ENCODE measurements at places on chromosomes 6 and 20.

DNA sequence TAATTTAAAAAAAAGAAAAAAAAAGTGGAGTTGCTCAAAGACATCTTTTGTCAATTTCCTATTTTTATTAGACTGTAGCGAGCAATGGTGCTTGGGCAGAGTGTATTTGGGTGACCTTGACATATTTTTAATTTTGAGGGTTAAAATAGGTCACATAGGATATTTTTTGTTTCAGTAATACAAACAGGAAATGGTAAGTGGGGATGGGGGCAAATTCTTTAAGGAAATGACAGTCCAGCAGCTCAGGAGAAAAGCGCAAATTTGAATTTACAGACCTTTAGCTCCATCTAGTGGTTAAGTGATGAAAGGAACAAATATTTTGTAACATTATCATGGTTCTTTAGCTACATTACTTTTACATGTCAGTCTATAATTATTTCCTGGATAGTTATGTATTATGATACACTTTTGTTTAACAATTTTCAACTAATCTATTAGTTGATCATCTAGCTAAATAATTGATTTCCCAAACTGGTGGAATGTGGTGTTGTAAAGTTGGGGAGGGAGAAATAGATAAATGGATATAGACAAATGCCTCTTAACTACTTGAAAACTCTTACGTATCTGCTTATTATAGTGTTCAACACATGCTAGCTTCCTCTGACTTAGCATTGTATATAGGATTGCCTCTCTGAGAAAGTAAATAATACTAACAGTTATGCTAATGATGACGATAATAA, 10.0 kb downstream of the CITED2 start:
- DNase-seq: no peak

DNA sequence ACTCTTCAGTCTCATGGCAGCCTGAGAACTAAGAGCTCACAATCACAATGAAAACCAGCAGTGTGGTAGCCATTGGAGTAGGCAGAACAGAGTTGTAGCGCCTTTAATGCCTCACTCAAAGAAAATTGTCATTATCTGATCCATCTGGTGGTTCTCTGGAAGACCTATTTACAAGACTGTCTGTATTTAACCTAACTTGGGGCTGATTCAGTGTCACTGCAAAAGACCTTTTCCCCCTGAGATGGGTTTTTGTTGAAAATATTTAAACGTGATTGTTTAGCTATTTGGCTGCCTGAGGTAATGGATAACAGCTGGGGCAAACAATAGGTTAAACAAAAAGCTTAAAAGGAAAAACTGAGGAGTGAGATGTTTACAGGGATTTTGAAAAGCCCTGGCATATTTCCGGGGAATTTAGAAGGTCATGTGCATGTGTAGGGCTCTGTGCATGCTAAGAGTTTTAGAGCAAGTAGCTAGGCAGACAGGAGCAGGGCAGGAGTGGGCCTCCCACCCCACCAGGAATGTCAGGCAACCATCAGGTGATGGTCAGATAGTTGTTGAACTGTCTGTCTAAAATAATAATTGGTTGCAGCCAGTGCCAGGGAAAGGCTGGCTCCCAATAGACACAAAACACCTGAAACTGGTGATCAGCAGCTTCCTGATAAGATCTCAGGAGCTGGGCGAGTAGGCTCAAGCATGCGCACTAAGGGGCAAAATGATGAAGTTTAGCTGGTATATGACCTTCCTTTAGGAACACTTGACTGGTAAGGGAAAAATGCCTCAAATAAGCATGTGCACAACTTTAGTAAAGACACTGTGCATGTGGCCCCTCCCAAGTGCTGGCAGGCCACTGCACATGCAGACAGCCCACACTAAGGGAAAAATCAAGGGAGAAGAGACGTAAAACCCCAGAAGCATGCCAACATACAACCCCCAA, 70.8 kb upstream of the AKIRIN2 start:
- no peak for DNase-seq

GRCh38 chr20:6704132-6704861, 63.2 kb upstream of the BMP2 start:
- DNase-seq: no peak

- DNase-seq: no peak
These were observed 96.3 kb upstream of the QKI start for GRCh38 chr6:163318071-163318786.

DNA sequence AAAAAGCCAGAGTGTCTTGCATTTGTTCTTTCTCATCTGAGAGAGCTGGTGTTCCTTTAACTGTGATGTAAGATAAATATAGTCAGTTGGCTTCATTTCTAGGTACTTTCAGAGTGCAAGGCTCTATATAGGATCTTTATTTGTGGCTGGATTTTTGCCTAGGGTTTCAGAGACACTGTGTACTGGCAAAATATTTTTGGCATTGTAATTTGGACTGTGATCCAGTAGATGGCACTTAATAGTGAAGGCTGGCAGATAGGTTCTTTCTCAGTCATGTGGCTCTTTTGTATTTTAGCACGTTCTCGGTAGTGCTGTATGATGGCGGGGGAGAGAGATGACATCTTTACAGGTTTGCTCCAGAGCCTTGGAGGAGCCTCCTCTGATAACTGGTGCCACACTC, 26.8 kb upstream of the SLC35B3 start:
- DNase-seq: no peak

DNA sequence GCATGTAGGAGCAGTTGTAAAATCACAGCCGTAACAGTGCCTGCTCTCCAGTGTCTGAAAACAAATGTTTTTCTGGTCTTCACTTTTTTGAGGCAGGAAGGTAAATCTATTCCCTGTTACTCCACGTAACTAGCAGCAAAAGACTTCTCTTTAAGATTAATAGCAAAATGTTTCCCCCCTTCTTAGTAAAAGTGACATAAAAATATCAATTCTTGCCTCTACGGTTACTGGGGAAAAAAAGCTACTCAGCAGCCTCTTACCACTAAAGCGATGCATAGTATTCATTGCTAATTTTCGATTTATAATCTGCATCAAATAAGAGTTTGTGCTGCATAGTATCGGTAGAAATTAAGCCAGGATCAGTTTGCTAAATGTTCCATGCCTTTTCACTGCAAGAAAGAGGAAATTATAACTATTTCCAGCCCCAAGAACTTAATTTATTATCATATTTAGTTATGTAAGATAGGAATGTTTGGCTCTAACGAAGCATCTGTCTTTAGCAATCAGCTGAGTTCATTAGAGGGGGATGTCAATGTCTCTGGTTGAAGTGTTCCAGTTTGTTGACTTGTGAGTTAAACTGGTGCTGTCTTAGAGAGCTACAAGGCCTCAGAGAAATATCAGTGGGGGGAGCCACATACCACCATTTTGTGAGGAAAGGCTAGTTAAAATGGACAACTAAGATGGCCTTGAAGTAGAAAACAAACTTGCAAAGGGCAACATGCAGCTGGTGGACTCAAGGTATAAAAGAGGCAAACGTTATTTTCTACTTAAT, 617 bp upstream of the TSPYL1 start:
- no peak for DNase-seq

- DNase-seq: no peak
These were observed 93.5 kb downstream of the ESR1 start for GRCh38 chr6:151901009-151901411.

DNA sequence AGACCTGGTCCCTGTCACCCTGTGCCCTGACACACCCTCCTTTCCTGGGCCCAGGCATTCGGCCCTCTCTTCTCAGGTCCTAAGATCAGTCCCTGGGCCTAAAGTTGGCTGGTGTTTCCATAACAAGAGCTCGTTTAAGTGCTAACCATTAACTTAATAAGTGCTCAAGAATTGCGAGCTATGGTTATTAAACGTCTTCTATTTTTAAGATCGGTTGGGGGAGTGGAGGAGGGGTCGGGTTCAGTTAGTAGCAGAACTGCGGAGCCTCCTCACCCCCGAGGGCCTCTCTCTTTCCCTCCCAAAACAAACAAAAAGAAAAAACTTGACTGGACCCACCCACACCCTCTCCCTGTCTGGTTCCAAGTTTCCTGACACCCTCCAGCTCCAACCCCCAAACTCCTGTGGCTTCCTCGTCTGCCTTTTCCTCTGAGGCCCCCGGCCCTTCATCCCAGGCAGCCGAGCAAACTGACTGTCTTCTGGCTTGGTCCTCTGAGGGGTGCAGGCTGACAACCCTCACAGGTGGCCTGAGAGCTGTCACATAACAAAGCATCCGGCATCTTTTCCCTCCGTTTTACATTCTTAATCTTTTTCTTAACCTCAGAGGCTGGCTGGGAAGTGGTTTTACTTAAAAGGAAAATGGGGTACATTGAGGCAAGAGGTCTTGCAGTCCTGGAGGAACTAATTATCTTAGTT, 2.0 kb downstream of the STK35 start:
- DNase-seq: no peak

- no peak for DNase-seq
These were observed 4.3 kb downstream of the CRIP3 start for GRCh38 chr6:43304361-43304760.

DNA sequence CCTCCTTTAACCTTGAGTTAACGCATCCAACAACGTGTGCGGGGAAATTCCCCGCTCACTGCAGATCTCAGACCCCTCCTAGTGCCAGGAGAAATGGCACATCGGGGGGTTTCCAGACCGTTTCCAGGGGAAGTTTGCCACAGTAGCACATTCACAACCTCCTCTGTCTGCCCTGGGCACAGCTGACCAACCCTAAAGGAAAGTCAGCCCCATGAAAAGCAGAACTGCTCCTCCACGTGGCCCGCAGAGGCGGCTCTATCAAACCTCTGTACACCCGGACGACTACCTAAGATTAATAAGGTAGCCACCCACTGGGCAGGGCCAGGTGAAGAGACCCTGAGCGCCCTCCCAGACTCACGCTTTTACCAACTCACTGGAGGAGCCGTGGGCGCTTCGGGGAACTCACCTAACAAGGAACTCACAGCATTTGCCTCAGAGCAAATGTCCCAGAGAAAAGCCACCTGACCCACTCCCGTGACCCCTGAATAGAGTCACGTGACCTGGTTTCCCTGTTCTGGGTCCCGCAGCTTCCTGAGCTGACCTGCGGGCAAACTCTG, 93.1 kb downstream of the PRND start:
- DNase-seq: no peak

DNA sequence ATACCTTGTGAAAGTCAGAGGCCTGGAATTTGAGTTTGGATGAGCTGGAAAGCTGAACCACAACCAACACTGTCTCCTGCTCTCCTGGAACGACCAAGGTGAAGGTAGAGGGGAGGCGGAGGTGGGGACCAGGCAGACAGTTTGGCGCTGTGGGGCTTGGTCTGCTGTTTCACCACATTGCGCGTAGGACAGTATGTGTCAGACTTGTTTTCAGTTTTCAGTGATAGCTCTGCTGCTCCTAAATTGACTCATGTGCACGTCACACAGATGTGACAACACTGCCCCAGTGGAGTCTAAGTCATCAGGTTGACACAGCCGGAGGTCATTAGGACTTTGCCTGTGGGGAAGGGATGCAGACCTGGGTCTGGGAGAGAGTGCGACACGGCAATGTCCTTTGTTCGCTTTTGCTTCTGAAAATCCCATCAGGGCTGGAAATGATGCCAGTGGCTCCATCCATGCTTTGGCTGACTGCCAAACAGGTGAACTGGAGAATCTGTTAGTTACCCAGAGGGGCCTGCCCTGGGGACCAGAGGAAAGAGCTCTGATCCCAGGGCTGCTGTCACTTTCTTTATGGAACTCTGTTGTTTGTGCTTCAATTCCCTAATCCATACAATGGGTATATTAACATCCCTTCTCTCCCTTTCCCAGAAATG, 255.5 kb downstream of the CDC5L start:
- no peak for DNase-seq

DNA sequence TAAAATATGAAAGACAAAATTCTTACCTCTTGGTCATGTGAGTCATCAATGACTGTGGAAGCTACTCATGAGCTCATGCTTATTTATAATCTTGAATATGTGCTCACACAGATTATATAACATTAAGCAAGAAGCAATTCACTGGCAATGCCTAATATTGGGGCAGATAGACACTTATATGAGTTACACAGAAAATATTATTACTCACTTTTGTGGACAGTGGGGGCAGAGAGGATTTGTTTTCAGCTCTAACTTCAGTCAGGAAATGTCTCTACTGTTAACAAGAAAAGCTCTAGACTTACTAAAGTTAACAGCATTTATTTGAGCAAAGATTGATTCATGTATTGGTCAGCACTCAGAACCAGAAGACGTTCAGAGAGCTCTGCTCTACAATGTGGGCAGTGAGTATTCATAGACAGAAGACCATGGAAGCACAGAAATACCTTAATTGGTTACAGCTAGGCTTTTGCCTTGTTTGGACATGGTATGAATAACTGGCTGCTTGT, 85.8 kb upstream of the AHI1 start:
- DNase-seq: no peak

- DNase-seq: no peak
These were observed 69.1 kb downstream of the GRIK2 start for GRCh38 chr6:101462576-101462975.

DNA sequence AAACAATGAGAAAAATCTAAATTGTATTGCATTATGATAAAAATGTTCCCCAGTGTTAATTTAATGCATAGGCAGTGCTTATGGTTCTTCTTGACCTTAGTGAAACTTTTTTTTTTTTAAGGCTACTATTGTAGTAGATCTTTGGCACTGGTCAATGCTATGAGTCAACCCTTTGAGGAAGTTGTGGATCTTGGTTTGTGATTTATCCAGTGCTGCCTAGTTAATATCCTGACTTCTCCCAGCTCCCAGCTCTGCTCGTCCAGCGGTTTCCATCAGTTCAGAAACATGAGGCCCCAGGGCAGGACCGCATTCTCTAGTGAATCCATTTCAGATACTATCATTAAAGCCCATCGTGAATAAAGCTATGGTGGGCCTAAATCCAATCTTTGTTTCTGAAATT, 364.5 kb upstream of the JARID2 start:
- no peak for DNase-seq

- no peak for DNase-seq
These were observed 59.8 kb upstream of the CARMIL1 start for GRCh38 chr6:25219216-25219916.

GRCh38 chr6:166687879-166688205, 60.8 kb upstream of the RPS6KA2 start:
- DNase-seq: no peak

DNA sequence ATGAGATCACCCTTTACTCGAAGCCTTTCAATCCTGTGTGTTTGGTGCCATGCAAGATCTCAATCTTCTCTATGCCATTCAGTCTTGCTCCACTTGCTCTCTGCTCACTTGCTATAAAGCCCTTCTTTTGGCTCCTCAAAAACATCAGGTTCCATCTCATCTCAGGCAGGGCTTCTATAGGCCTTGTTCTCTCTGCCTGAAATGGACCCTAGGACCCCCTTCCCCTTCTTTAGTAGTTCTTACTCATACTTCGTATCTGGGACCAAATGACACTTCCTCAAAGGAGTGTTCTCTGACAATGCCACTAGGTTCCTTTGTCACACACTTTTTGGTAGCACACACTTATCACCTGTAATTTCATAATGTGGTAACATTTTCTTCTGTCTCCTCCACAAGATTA, 116.7 kb upstream of the FAM184A start:
- no peak for DNase-seq

GRCh38 chr20:32650401-32650944, 23.3 kb downstream of the C20orf203 start:
- no peak for DNase-seq

DNA sequence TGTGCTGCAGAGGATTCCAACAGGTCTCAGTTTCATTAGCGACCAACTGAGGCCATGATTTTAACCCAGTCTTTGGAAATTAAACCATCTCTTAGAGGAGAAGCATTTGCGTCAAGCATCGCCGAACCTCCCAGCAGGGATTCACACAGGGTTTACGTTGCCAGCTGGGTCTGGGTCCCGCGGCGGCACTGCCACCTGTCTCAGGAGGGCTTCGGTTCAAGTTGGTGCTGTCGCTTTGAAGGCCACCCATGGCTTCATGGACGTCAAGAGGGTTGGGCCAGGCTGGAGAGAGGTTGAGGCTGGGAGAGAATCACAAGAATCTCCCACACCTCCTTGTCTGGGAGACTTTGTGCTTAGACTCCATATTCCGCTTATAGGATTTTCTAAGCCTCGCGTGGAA, 43.0 kb upstream of the FRMD1 start:
- no peak for DNase-seq

Measured in WERI-Rb-1 (cell line).